ENCODE measurements at places on chromosomes 1 and 21. TPM values are rescaled to one million over a fixed set of nuclear protein-coding genes. Genes with fewer than 3 reads are reported as not detected.

GRCh38 chr1:227489572-227489971 lies 73.8 kb upstream of the ZNF678 start:
- H3K27me3 ChIP-seq = no peaks in the 10 kb centered on the region
- H3K4me1 ChIP-seq = no peaks in the 10 kb centered on the region
- DNase-seq = no peak
- no peak overlapping the region for H3K4me3 ChIP-seq

GRCh38 chr1:31788825-31789256 lies 24.7 kb upstream of the ADGRB2 start:
- no peaks in the 10 kb centered on the region for H3K36me3 ChIP-seq
- peaks cover 20% of the 10 kb centered on the region for H3K4me1 ChIP-seq
- no peaks in the 10 kb centered on the region for H3K27me3 ChIP-seq
- H3K27ac ChIP-seq = peak overlapping the region; percentile 81

- H3K27ac ChIP-seq = no peak overlapping the region
- DNase-seq = no peak
- H3K36me3 ChIP-seq = no peaks in the 10 kb centered on the region
- no peaks in the 10 kb centered on the region for H3K4me1 ChIP-seq
- no peaks in the 10 kb centered on the region for H3K27me3 ChIP-seq
- no peak overlapping the region for H3K4me3 ChIP-seq
Observed at GRCh38 chr1:168960595-168960994, 145.9 kb upstream of the ATP1B1 start.

The TOMM40L gene
- 12.2 TPM for total RNA-seq

All from T-cell (primary cell).